ENCODE measurements at places on chromosomes 6 and 20. TPM values are rescaled to one million over a fixed set of nuclear protein-coding genes. Genes with fewer than 3 reads are reported as not detected.

The SMPDL3A gene
- total RNA-seq = 51.8 TPM

DNA sequence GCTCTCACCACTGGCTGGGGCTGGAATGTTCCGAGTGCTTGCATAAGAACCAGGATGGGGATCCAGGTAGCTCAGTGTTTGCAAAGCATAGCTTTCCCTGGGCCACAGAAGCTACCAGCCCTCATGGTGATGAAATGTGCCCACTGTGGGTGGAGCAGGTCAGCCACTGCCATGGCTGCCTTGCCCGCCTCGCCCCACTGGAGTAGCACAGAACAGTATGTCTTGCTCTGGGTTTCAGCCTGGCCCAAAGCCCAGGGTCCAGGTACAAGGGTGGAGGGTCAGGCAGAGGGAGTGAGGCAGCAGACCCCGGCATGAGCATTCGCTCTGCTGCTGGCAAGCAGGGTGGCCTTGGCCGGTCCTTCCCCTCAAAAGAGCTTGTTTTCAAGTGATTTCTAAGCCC is 34.7 kb downstream of the KCNK17 start:
- no peak for DNase-seq

GRCh38 chr6:50007819-50008218 is 14.0 kb downstream of the DEFB110 start:
- DNase-seq = no peak

DNA sequence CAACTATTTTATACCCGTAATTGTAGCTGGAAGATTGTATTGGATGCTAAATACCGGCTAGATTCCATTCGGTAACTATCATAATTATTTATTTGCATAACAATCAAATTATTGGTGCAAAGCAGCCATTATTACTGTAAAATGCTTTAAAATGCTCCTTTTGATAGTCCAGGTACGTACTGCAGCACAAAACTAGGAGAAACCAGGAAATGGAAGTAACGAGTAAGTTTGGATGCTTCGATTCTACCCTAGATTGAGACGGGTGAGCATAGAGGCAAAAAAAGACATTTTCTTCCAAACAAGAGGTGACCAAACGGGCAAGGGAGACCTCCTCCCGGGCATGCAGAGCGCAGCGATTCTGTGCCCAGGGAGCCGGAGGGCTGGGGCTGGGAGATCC is 469 bp upstream of the XRN2 start:
- no peak for DNase-seq

DNA sequence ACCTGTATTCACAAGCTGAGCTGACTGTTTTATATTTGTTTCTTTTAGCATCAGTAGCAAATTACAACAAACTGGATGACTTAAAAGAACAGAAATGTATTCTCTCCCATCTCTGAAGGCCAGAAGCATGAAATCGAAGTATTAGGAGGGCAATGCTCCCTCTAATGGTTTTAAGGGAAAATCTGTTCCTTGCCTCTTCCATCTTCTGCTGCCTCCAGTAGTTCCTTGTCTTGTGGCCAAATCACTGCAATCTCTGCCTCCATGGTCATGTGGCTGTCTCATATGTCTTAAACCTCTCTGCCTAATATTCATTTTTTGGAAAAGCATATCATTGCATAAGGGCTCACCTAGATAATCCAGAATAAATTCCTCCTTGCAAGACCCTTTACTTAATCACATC is 25.2 kb upstream of the ASCC3 start:
- DNase-seq = no peak

GRCh38 chr6:4582506-4583417 is 193.4 kb upstream of the CDYL start:
- no peak for DNase-seq

DNA sequence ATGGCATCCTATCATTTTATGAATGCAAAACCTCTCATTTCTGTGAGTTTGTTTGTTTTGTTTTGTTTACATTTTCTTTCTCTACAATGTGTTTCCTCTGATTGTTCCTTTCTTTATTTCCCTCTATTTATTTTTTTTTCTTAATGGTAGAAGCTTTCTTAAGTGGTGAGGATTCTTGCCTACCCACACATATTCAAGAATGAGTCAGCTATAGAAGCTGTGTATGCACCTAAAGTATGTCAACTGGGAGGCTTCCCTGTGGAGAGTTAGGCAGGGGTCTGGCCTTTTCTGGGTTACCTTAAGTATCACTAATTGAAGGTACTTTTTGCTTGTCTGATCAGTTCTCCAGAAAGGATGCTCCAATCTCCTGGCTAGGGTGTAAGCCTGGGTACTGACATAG is 354.0 kb downstream of the ESR1 start:
- DNase-seq = no peak

DNA sequence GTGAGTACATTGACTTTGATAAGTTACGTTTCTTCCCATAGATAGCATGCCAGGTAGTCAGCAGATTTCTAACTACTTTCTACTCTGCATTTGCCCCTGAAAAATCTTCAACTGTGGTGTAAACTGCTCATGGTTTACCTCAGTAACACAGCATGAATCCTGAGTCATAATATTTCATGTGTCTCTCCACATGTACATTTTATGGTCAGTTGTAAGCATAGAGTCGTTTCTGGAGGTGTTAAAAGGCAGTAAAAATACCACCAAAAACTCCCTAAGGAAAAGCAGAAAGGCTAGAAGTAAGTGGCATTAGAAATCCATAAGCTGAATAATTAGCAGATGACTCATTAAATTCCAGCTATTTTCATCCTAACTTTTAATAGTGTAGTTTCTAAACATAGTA is 4.1 kb upstream of the GPR63 start:
- DNase-seq = no peak

GRCh38 chr6:115976321-115976870 is 84.3 kb downstream of the FRK start:
- no peak for DNase-seq

GRCh38 chr6:128723667-128724066 is 159.3 kb upstream of the LAMA2 start:
- DNase-seq = no peak

DNA sequence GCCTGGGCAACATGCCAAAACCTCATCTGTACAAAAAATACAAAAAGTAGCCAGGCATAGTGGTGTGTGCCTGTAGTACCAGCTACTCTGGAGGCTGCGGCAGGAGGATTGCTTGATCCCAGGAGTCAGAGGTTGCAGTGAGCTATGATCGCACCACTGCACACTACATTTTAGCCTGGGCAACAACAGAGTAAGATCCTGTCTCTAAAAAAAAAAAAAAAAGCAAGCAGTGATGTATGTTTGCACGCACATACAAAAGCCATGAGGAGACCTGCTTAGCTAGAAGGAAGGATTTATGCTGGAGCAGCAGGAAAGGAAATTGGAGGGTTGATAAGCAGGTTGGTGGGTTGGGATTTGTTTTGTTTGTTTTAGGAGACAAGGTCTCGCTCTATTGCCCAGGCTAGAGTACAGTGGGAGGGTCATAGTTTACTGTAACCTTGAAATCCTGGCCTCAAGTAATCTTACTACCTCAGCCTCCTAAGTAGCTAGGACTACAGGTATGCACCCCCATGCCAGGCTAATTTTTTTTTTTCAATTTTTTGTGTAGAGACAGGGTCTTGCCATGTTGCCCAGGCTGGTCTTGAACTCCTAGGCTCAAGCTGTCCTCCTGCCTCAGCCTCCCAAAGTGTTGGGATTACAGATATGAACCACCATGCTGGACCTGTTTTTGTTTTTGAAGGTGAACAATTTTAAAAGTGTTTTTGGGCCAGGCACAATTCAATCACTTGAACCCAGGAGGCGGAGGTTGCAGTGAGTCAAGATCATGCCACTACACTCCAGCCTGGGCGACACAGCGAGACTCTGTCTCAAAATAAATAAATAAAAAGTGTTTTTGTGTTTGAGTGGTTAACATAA is 4.0 kb downstream of the ZSWIM3 start:
- no peak for DNase-seq

DNA sequence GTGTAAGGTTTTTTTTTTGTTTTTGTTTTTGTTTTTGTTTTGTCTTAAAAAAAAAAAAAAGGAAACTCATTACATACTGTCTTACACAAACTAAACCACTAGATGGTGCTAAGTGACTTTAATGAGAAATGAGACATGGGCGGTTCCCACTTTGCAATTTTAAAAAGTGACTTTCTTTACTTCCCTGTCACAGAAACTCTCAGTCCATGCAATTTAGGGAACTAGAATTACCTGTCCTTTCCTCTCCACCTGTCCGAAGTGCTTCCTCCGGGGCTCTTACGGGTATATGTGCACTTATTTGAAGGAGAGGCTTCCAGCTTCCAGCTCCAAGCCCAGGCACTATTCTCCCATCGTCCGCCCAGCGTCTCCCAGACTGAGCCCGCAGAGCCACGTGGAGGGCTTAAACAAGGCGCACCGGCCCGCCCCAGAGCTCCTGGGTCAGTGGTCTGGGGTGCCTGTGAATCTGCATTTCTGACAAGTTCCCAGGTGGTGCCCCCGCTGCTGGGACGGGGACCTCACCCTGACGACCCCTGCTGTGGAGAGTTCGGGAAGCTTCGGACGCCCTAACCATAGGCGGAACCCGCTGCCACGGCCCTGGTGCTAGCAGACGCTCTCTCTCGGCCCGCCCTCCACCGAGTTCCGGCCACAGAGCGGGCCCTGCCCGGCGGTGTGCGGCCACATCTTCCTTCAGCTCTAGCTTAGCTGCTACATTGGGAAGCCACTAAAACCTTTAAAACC is 26.1 kb downstream of the BFSP1 start:
- DNase-seq = peak; percentile 53

- no peak for DNase-seq
Observed at GRCh38 chr20:49475292-49476015, 7.0 kb downstream of the KCNB1 start.

DNA sequence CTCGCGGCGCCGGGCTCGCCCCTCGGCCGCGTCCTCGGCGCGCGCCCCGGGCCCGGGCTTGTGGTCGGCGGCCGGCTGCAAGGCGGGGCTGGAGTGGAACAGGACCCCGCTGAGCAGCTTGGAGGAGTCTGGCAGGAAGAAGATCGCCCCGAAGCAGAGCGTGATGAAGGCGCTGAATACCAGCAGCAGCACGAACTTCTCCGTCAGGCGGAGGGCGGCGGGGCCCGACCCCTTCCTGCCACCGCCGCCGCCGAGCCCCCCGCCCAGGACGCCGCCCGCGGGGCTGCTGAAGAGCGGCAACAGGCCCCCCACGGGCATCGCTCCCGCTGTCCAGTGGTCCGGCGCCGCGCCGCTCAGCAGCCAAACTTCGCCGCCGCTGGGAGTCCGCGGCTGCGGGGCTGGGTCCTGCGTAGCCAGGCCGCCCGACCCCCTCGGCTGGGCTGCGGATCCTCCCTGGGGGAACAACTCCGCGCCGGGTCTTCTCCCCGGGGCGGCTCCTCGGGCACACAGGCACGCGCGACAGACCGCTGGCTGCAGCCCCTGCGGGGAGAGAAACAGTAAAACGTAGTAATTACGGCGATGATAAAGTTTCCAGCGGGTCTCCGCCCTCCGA is 707 bp downstream of the MAN1A1 start:
- peak; percentile 31 for DNase-seq

DNA sequence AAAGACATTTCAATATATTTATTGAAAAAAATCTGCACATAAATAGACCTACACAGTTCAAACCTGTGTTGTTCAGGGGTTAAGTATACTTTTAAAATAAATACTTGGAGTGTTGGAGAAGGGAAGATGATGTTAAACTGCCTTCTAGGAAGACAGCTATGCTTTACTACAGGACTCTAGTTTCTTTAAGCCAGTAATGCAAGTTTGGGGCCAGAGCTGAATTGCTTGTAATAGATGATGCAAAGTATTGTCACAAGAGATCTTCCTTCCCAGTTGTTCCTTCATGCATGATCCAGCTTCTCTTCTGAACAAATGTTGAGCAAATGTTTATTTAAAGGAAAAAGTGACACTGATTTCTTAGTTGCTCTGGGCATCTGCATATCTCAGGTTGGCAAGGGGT is 20.2 kb upstream of the RIMS4 start:
- no peak for DNase-seq

The MAP3K5 gene
- 244 TPM for total RNA-seq

GRCh38 chr20:17844549-17845298 is 123.9 kb downstream of the SNX5 start:
- DNase-seq = no peak
